ENCODE measurements at places on chromosomes 13 and 19. TPM values are rescaled to one million over a fixed set of nuclear protein-coding genes. Genes with fewer than 3 reads are reported as not detected.

- DNase-seq: no peak
Measured at GRCh38 chr19:11763611-11764010, 3.2 kb upstream of the ZNF441 start.

GRCh38 chr13:20814224-20814910 is 40.6 kb upstream of the EEF1AKMT1 start:
- DNase-seq: no peak

DNA sequence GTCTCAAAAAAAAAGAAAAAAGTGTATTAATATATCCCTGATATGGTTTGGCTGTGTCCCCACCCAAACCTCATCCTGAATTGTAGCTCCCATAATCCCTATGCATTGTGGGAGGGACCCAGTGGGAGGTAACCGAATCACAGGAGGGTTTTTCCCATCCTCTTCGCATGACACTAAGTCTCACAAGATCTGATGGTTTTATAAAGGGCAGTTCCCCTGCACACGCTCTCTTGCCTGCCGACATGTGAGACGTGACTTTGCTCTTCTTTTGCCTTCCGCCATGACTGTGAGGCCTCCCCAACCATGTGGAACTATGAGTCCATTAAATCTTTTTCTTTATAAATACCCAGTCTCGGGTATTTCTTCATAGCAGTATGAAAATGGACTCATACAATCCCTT is 17.7 kb downstream of the STK24 start:
- no peak for DNase-seq

DNA sequence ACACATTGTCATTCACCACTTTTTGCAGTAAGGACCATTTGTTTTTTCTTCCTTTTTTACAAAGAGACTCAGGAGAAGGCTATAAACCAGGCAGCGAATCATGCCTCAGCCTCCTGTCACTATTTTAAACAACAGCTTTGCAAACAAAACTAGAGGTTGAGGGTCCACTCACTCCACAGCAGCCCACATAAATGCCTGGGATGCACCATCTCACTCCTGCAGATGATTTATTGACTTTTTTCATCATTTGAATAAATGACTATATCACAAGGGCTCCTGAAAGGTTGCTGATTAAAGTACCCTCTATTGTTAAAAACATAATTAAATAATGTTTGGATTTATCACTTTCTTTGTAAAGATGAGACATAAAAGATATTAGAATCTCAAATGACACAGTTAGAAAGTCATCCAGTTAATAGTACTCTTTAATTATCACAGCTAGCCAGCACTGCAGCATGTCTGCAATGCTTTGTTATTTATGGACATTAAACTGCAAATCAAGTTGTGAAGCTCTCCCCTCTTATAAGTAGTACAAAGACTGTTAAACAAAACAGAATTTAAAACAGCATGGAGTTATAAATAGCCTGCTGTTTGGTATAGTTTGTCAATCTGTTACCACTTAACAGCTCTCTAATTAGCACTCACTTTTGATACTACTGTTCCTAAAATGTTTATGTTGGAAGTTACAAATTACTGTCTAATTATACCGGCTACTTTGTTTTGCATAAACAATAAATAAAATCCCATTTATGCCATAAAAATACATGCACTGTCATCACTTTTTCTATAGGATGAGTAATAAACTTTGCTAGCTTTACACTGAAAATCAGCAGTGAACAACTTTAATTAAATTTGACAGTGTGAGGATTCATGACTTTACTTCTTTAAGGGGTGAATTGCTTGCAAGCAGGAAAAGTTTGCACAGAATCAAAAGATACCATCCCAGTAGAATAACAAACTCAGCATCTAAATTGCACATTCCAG is 853.2 kb downstream of the UQCRFS1 start:
- no peak for DNase-seq

- no peak for DNase-seq
Measured at GRCh38 chr13:74774264-74774663, 640.1 kb upstream of the KLF12 start.

MRPL4 gene
- total RNA-seq: 79.0 TPM

DNA sequence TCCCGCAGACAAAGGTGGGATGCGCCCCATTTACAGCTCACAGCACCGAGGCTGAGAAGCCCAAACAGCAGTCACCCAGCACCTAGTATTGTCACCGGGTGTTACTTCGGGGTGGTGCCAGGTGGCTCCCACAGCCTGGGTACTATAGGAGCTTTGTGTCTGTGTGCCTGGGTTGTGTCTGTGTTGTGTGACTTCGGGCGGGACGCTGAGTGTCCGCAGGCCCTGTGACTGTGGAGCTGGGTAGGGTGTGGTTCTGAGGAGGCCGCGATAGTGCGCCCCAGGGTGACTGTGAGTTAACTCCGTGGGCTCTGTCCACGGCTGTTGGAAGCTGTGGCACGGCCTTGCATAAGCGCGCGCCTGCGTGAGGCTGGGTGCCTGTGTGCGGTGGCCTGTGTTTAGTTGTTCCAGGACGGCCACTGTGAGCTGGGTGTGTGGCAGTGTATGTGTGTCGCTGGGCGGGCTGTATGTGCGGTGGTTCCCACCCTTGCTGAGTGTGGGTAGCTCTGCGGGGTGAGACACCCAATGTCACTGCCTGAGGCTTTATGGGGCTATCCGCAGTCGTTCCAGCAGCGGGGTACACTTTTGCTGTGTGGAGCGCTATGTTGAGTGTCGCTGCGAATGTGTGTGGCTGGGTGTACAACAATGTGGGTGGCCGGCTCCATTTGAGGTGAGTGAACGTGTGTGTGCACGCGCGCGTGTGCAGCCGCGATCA is 559 bp upstream of the SSBP4 start:
- peak; percentile 30 for DNase-seq

DNA sequence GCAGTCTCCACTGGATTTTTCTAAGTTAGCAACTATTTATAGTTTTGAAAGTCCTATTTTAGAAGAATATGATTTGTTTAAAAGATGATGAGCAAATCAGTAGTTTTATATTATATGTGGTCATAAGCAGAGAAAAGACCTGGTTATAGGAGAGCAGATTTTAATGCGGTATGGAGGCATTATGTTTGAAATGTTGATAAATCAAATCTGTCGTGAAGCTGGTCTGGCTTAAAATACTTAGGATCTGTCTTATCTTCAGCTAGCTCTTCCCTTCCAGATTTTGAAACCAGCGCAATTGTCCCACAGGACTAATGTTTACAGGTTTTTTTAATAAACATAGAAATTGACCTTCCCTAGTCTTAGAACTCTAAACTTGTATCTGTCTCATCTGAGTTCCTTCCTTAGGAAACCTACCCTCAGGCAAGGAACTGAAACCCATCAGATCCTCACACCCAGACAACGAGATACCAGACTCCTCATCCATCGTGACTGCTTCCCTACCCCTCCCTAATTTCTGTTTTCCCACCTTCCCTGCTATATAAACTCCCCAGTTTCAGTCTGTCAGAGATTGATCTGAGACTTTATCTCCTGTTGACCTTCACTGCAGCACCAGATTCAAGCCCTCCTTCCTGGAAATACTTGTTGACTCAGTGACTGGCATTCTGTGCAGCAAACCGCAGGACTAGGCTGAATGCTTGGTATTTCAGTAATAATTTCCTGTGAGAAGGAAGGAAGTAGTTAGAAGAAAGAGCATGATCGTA is 37.8 kb upstream of the CXCL17 start:
- no peak for DNase-seq

GRCh38 chr13:58978331-58978730 is 1185.4 kb downstream of the DIAPH3 start:
- no peak for DNase-seq

DNA sequence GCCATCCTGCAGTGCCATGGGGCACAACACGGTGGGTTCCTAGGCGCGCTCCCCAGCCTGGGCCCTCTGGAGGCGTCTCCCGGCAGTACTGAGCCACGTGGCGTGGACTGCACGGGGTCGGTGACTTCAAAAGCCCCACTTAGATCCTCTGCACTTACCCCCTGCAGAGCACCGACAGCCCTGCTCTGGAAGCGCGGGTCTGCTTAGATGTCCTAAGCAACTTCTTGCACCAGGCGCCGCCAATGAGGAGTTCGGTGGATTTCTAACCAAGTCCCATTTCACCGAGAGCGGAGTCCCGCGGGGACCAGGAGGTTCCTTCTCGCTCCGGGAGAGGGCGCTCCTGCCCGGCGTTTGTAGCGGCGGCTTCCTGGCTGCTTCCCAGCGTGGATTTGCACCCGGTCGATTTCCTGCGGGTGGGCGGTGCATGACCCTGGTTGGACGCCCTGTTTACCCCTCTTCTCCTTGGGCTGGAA is 25.2 kb upstream of the ZNF845 start:
- no peak for DNase-seq

DNA sequence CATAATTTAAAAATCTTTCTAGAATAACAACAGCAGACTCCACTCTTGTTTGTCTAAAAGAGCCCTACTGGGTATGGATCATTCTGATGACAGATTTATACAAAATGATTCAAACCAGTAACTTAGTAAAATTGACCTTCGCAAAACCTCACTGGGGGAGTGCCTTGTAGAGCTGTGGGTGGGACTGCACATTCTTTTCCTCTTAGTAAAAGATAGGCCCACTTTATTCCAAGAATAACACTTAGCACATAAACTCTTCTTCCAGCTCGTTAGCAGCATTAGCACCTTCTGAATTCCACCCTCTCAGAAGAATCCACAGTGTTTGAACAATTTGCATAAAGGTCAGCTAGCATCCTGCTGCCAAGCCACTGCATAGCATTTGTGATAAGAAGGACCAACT is 106.8 kb downstream of the STOML3 start:
- no peak for DNase-seq

GRCh38 chr13:79353693-79354092 is 52.4 kb downstream of the RBM26 start:
- DNase-seq: no peak

DNA sequence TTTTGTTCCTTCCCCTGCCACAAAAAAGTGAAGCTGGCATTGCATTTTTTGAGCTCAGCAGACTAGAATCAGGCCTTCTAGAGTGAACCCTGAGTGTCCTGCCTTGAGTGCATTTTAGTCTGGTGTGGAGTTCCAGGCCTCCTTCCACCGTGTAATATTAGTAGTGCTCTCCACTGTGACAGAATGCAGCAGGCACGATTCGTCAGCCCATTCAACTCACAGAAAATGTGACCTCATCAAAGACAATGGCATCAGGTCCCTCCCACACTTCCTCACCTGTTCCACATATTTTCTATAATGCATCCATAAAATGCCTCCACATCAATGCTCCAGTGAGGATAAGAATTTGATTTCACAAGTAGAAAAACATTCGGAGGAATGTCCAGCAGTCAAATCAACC is 227.6 kb downstream of the FGF9 start:
- DNase-seq: no peak

- no peak for DNase-seq
Measured at GRCh38 chr13:36395280-36395679, 37.0 kb upstream of the CCNA1 start.

- no peak for DNase-seq
Measured at GRCh38 chr19:11014403-11014911, 53.6 kb downstream of the SMARCA4 start.

SIGLEC8 gene
- total RNA-seq: not detected

- DNase-seq: no peak
Measured at GRCh38 chr19:531753-532560, at the start of gene CDC34. CDC34 (plus strand) TSS chr19:531760; CDS start chr19:531932, 172 bp downstream.

NLRP11 gene
- not detected for total RNA-seq

All from activated naive CD4-positive, alpha-beta T cell treated with anti-CD3 and anti-CD28 coated beads, Interleukin-2, amount 50 U/mL, for 72 hours (primary cell).